ENCODE measurements at places on chromosomes 3 and 15.
A peak's percentile ranks its signal among the peaks of the same experiment; 100 is the strongest.

GRCh38 chr3:16428612-16429011 lies 84.9 kb downstream of the RFTN1 start:
- DNase-seq, result no peak

DNA sequence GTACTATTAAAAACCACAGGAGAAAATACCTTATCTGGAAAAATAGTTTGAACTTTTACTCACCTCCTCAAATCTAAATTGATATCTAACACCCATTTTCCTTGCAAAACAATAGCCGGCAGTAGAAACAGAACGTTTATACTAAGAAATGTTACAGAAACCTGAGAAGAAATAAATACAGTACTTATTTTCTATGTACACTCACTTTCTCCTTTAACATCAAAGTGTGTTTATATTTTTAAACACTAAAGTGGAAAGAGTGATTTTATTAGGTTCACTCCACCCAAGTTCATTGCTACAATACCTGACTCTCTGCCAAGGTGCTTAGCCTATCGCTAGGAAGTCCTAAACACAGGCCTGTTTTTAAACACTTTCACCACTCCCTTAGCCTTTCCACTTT lies 87.8 kb upstream of the TJP1 start:
- no peak for DNase-seq

DNA sequence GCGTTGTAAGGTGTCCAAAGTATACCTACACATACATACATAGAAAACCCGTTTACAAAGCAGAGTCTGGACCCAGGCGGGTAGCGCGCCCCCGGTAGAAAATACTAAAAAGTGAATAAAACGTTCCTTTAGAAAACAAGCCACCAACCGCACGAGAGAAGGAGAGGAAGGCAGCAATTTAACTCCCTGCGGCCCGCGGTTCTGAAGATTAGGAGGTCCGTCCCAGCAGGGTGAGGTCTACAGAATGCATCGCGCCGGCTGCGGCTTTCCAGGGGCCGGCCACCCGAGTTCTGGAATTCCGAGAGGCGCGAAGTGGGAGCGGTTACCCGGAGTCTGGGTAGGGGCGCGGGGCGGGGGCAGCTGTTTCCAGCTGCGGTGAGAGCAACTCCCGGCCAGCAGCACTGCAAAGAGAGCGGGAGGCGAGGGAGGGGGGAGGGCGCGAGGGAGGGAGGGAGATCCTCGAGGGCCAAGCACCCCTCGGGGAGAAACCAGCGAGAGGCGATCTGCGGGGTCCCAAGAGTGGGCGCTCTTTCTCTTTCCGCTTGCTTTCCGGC lies 318.6 kb downstream of the FGF12 start:
- DNase-seq, result no peak

DNA sequence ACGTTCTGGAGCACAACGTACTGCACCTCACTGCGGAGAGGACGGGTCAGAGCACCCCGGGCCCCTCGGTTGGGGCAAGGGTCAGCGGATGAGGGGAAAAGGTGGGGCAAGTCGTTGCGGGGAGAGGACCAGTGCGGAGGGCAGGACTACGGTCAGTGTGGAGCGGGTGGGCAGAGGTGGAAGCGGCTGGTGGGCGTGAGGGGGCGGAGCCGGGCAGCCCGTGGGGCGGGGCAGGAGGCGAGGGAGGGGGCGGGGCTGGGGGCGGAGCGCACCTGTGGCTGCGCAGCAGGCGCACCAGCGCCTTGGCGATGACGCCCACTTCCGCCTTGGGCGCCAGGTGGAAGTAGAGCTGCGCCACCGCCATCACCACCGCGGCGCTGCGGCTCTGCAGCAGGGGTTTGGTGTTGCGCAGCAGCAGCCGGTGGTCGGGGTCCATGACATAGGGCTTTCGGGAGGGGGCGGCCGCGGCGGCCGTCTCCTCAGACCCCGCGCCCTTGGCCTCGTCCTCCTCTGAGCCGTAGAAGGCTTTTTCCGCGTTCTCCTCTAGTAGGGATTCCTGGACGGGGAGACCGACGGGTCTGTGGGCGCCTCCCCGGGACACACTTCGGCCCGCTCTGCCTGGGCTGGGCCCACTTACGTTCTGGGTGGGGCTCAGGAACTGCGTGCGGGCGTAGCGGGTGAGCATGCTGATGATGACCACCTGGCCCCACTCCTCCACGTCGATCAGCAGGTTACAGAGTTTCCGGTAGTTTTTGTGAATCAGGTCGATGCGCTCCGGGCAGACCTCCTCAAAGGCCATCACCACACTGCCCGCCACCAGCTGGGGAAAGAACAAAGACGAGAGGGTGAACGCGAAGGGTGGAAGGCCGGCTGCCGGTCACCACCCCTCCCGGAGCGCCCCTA lies 29.2 kb downstream of the AP3B2 start:
- DNase-seq, result no peak

DNA sequence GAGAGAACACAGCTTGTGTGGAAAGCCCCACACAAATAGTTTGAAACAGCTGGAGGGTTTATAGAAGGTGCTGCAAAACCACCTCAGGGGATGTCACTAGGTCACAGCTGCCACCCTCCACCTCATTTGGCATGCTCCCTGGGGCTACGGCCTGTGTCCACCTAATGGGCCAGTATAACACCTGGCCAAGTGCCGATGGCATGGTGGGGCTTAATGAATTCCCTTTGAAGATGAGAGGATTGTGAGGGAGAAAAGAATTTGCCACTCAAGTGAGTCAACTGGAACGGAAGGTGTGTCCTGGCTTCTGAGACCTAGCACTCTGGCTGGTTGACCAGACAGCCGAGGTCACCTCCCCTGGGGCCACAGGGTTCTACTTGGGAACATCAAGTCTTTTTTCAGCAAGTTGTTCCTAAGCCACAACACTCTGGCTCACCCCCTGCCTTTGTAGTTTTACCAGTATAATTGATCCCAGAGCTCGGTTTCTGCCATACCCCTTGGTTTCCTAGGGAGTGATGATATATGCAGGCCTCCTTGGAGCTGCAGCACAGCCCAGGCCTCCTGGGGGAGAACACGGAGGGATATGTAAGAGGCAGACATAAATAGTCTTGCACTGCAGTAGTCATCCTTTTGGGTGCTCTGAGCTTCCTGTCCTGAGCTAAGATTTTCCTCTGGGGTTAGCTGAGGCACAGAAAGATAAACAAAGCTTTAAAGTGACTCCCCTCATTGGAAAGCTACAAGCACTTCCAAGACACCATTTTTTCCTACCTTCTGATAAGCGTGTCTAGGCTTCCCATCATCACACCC lies 178.2 kb upstream of the LPP start:
- DNase-seq, result no peak

DNA sequence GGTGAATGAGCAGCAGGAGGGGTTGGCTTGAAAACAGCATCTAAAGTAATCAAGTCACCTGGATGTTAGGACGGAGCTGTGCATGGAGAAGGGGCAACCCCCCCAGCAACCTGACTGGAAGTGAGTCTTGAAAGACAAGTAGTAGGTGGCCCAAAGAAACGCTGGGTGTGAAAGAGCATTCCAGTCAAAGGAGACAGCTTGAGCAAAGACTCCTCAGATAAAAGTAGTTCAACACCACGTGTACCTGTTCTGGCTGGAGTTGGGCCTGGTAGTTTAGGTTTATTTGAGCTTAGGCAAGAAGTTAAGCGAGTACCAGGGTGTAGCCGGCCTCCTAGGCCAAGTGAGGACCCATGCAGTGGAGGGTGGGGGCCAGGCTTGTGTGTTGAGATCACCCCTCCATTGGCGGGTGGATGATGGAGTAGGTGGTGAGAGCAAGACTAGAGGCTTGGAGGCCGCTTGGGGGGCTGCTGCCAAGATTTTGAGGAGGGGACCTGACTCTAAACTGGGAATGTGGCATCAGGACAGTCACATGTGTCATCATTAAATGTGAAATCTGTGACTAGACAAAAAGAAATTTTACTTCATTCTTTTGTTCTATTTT lies 61.3 kb downstream of the ABHD2 start:
- no peak for DNase-seq

DNA sequence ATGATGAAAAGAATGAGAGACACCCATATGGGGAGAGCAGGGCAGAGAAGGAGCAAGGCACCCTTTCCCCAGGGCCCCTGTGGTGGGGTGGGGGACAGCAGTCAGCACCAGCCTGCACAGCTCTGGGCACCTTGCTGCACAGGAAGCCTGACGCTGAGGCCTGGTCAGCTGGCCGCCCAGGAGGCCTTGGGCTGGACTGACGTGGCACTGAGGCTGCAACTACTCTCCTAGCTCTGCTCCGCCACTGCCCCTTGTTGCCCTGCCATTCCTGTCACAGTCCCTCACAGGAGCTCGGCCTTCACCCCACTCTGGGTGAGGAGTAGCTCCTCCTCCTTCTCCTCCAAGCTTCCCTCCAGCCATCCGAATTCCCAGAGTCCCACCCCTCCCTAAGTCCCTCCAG lies 99.7 kb downstream of the CPN2 start:
- DNase-seq, result no peak

DNA sequence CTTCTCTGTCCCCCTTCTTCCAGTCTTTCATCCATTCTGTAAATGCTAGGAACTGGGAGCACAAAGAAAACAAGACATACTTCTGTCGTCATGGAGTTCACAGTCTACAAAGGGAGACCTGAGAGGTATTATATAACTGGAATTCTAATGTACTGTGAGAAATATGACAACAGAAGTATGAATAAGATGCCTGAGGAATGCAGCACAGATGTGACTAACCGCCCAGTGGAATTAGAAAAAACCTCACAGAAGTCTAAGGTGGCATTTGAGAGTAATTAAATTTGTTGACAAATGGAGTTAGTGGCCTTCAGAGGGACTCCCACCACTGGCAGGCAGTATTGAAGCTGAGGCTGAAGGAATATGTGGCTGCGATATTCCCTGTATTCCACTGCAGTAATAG lies 168.5 kb upstream of the FAM3D start:
- no peak for DNase-seq

GRCh38 chr3:166582236-166582635 lies 745.0 kb upstream of the BCHE start:
- DNase-seq, result no peak

GRCh38 chr3:11717301-11717700 lies 73.6 kb upstream of the VGLL4 start:
- no peak for DNase-seq

DNA sequence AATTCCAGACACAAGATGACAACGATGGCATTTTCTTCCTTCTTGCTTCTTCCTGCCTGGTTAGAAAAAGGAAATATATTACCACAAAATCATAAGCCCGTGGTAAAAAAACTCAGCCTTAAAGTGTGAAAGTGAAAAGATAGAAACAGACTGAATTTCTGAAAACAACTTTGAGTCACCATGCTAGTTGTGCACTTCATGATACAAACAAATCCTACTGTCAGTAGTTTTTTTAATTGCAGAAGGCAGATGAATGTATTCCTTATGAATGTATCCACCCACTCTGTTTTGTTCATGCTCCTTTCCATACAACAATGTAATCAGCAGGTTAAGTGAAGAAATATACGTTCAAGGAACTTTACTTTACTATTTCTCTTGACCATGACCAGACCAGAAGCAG lies 1144.7 kb downstream of the OTOL1 start:
- no peak for DNase-seq

DNA sequence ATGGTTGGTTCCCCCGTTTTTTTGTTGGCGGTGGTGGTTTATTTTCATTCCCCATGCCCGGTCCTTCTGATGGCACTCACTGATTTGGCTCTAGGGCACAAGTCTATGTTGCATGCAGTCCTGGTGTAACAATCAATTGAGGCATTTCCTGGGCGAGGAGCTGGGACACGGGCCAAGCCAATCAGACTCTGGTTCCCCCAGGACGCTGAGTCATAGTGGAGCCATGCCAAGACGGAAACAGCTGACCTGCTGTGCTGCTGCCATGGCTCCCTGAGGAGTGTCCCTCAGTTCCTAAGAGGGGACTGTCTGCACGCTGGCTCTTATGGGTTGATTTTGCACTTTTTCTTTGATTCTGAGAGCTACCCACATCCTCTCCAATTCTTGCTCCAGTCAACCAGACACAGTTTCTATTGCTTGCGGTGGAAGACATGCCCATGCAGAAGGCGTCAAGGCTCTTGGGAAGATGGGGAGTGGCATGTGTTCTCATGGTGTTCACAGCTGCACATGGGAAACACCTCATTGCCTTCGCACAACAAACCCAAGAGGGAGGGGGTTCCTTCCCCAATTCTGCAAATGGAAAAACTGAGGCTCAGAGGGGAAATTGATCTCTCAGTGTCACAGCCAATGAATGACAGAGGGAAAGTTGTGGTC lies 28.3 kb upstream of the ALDH1L1 start:
- no peak for DNase-seq

DNA sequence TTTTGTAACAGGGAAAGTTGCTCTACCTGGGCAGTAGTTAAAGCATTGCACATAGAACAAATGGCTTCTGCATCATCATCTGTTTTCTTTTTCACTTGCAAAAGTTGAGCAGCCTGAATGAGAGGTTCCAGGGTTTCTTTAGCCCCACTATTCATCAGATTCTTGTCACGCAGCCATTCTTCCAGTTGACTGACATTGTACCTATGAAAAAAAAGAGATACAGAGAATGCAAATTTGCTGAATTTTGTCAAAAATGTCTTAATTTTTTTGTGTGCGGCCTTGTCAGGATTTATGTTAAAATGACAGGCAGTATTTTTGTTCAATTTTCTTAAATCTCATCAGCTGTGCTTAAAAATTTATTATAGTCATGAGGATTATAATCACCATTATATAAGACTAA lies 21.4 kb upstream of the MYO5C start:
- no peak for DNase-seq

DNA sequence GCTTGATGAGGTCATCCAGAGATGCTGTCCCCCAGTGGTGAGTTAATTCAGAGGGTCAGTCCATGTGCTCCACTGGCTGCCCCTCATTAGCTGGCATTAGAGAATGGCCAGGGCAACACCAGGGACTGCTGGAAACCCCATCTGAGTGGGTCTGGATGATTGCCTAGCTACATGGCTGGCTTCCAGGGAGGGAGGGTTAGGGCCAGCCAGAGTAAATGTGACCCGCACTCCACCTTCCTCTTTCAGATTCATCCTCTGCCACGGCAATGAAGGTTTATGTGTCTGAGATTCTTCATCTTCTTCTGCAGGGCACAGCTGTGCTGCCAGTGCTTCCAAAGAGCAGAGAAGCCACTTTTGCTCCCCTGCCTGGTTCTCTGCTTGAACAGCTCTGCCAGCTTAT lies 391.9 kb downstream of the OCA2 start:
- DNase-seq, result no peak

- DNase-seq, result peak; percentile 4
Observed at GRCh38 chr3:31503456-31503855, 29.3 kb upstream of the STT3B start.

- peak; percentile 58 for DNase-seq
Observed at GRCh38 chr15:31360843-31361763, 34.5 kb downstream of the KLF13 start.

- no peak for DNase-seq
Observed at GRCh38 chr3:30672959-30673358, 66.6 kb downstream of the TGFBR2 start.
